ENCODE measurements at places on chromosomes 1 and 21.

GRCh38 chr1:36559061-36559460 lies 76.3 kb upstream of the CSF3R start:
- no peak for DNase-seq

- DNase-seq = no peak
Observed at GRCh38 chr1:89945852-89946476, 48.9 kb upstream of the ZNF326 start.

- peak; percentile 53 for DNase-seq
Observed at GRCh38 chr1:41474490-41475271, 9.8 kb downstream of the EDN2 start.

- DNase-seq = no peak
Observed at GRCh38 chr1:54979327-54979891, 1.0 kb upstream of the TMEM61 start.

- no peak for DNase-seq
Observed at GRCh38 chr1:71850936-71851335, 431.4 kb downstream of the NEGR1 start.

- peak; percentile 7 for DNase-seq
Observed at GRCh38 chr1:240190881-240191401, 99.3 kb downstream of the FMN2 start.

GRCh38 chr21:35394634-35395369 lies 345.7 kb upstream of the RUNX1 start:
- DNase-seq = no peak
